ENCODE measurements at places on chromosomes 2 and 18.

DNA sequence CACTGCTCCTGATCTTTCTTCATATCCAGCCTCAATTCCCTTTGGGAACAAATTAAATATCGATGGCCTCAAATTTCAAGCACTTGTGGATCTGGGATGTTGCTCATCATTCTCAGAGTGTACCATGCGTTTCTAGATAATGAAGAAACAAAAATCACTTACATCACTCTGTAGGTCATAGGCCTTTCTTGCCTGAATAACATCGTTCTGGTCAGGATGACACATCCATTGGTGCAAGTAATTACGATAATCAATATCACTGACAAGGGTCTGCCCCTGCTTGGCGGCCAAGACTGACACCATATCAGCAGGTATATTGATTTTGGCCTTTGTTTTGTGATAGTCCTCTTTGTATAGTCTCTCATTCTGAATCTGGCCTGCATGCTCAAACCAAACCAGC, 157.3 kb downstream of the RIF1 start:
- DNase-seq, result no peak

- DNase-seq, result peak; percentile 19
Measured at GRCh38 chr2:159044804-159045286, 76.4 kb downstream of the TANC1 start.

- no peak for DNase-seq
Measured at GRCh38 chr2:113118263-113118657, 9.1 kb upstream of the IL1RN start.

DNA sequence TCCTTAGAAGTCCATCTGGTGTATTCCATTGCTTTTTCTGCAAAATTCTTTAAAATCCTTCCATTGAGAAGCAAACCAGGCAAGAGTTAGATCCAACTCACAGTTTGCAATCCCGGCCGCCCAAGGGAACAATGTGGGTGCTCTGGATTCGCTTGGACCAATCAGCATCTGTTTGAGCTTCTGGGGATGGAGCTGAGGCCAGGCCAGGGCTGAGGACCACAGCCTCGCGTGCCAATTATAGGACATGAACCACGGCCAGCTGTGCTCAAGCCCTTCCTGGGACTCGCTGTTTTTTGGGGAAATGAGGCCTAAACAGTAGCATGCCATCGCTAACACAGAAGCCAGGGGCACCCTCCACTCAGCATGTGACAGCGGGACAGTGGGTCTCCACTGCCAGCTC, 270.8 kb downstream of the HDAC4 start:
- DNase-seq, result no peak

- DNase-seq, result peak; percentile 38
Measured at GRCh38 chr2:135818937-135819610, 17.9 kb downstream of the LCT start.

- no peak for DNase-seq
Measured at GRCh38 chr2:146457221-146457620, 1387.6 kb upstream of the ACVR2A start.

DNA sequence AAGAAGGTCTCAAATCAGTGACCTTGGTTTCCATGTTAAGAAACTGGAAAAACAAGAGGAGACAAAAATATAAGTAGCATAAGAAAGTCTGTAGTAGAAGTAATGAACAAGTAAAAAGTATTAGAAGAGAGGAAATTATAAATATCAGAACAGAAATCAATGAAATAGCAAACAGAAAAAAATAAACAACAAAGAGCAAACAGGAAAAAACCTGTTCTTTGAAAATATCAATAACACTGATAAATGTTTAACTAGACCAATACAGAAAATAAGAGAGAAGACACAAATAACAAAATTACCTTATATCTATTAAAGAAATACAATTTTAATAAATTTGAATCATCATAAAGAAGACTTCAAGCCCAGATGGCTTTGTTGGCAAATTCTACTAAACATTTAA, 113.3 kb downstream of the MAIP1 start:
- no peak for DNase-seq

GRCh38 chr2:151025816-151026215, 235.8 kb downstream of the RBM43 start:
- no peak for DNase-seq

- no peak for DNase-seq
Measured at GRCh38 chr18:5142859-5143258, 54.2 kb downstream of the AKAIN1 start.

GRCh38 chr2:229627728-229628127, 86.6 kb downstream of the DNER start:
- peak; percentile 79 for DNase-seq

DNA sequence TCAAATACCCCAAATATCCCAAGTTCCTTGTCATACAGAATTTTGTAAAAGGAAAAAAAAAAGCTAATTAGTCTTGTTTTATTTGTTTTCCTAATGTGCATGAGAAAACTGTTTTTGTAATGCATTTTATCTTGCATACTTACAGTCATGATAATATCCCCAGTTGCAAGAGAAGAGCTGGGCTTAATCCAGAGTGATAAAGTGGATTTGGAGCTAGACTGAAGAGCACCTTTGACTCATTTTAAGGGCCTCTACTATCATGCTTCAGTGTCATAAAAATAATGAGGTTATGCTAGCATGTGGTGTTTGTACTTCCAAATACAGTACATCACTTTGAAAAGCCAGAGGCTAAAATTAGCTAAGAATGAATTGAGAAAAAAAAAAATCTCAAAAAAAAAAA, 26.4 kb downstream of the ARHGAP15 start:
- DNase-seq, result no peak

DNA sequence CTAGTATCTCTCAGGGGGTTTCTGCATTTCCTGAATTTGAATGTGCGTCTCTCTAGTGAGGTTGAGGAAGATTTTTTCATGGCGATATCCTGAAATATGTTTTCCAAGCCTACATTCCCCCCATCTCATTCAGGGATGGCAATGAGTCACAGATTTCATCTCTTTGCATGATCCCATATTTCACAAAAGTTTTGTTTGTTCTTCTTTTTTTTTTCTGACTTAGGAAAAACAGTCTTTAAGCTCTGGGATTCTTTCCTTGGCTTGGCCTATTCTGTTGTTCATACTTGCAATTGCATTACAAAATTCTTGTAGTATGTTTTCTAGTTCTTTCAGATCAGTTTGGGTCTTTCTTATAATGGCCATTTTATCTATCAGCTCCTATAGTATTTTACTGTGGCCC, 136.5 kb downstream of the DSEL start:
- DNase-seq, result no peak

- DNase-seq, result no peak
Measured at GRCh38 chr2:28615706-28616105, 119.8 kb downstream of the PLB1 start.

DNA sequence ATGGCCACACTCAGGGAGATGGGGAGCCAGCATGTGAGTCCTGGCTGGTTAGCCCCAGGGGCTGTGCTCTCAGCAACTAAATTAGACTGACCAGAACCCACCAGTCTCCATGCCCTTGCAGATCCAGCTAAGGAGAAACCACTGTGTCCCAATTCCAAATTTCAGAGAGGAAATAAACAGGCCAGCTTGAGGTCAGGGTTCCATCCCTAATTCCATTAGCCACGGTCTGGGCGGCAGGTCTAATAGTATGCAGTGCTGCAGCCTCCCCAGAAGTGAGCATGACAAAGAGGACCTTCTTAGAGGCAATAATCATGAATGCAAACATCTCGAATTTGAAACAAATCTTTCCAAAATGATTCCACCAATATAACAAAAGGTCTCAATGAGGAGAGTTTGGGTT, 671.2 kb downstream of the BCL11A start:
- DNase-seq, result no peak

DNA sequence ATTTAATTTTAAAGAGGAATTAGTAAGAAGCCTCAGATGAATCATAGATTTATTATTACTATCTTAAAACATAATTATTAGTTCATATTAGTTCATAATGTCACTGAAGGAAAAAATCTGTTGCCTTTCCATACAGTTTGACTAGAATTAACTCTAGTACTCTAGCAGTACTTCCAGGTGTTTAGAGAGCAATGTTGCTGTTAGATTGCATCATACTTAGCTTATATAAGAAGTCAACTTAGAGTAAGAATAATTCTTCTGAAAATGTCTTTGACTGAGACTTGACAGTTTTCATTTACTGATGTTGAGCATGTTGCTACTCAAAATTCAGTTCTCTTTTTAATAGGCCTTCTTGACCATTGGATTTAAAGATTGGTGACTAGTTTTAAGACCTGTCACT, 4.7 kb downstream of the RAB3GAP1 start:
- DNase-seq, result no peak

- no peak for DNase-seq
Measured at GRCh38 chr2:16202266-16203020, 262.1 kb downstream of the MYCN start.

GRCh38 chr2:203734276-203734983, 28.0 kb downstream of the CD28 start:
- no peak for DNase-seq

GRCh38 chr18:65093346-65093745, 657.5 kb upstream of the CDH7 start:
- no peak for DNase-seq

GRCh38 chr2:69138793-69139459, 125.9 kb downstream of the ANTXR1 start:
- DNase-seq, result peak; percentile 32

DNA sequence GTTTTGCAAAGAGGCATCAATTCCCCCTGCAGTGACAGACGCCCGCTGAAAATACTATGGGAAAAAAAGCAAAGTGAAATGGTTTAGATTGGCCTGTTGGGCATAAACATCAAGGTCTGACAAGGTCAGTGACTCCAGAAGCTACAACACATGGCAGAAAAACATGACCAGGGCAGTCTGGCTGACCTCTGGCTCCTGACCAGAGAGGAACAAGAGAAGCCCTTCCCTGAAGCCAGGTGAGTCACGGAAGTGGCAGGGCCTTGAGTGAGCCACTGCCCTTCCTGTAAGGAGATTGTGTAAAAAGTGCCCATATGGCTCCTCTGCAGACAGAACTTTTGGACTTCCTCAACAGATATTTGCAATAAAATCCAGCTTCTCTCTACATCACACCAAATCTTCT, 72.0 kb downstream of the DNER start:
- DNase-seq, result no peak

- DNase-seq, result no peak
Measured at GRCh38 chr2:119013671-119014070, 71.7 kb downstream of the MARCO start.

DNA sequence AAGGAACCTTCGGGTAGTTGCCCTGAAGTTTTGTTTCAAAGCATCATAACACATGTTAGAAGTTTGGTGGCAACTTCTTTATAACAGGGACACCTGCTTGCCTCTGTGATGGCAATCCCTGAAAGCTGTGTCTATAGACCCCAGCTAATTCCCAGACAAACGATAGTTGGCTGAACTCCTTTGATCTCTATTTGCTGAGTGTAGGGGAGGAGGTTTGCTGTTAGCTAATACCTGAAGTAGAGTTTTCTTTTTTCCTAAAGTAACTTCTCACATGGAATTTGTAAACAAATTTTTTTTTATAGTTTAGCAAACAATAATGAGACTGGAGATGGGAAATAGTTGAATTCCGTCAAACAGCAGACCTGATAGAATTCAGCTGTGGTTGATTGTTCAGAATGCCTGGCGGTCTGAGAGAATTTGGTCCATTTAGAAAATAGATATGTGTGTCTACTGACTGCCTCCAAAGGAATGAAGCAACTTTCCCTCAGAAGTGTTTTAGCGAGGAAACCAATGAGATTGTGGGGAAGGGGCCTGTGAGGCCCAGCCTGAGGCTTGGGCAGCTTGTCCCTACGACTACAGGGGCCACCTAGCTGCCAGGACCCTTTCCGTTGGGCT, 123.5 kb upstream of the EPAS1 start:
- no peak for DNase-seq

DNA sequence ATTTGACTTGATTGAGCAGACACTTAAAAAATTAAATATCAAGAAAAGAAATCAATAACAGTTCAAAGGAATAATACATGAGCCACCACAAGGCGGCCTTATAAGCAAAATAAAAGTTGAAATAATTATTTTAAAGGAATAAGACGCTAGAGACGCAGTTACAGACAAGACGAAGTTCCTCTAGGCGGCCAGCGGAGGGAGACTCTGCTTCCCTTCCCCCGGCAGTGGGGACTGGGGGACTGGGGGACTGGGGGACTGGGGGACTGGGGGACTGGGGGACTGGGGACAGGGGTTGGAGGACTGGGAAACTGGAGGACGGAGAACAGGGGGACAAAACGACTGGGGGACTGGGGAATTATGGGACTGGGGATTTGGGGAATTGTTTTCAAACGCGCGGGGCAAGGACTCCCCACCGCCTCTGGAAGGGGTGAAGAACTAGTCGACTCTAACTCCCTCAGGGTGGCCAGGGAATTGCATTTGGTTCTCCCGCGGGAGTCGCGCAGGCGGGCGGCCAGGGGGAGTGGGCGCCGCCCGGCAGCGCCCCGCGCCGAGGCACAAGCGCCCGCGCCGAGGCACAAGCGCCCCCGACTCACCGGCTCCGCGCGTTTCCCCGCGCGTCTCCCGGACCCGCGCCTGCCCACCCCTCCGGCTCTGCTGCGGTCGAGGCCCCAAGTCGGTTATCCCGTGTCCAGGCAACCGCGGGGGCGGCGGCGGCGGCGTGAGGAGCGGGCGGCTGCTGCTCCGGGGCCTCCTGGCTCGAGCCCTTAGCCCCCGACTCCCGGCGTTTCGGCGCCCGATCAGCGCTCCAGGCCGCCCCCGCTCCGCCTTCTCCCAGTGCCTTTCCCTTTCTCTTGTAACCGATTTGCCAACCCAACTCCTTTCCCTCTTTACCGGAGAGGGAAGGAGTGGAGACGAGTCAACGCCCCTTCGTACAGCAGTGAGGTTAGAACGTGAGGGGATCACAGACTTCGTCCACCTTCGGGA, at the start of gene CCDC178:
CCDC178 (minus strand) TSS at position 662 of the 984 bp plus-strand sequence. CDS start 28,633 bp downstream, outside the sequence.
- peak; percentile 45 for DNase-seq

- DNase-seq, result peak; percentile 27
Measured at GRCh38 chr18:75208155-75208835, 644 bp downstream of the PTGR3 start.

DNA sequence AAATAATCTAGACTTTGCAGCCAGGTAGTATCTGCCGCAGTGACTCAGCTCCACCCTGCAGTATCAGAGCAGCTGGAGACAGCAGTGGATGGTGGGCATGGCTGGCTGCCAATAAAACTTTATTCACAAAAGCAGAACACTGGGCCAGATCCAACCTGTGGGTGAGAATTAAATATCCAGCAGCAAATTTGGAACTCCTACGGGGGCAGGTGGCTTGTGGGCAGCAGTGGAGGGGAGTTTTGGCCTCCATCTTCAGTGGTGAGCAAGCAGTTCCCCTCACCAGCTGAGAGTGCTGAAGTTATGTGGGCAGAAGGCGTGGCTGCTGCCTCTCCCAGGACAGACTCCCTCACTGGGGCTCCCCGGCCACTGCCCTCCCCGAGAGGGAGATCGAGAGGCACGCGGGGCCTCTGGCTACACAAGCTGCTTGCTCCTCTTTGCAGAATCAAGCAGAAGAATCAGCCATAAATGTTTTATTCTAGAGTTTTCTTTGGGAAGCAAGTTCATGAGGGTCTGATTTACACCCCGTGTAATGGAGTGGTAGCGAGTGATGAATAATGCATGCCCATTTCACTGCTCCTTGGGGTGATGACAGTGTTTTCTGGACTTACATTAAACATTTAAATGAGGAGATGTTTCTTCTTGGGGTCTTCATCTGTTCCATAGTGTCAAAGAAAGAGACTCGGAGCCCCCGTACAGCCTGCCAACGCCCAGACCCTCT, 204.3 kb downstream of the SEPTIN10 start:
- DNase-seq, result no peak

- no peak for DNase-seq
Measured at GRCh38 chr2:62286089-62286785, 90.3 kb downstream of the B3GNT2 start.

Data from ELF-1 (cell line).